ENCODE measurements at places on chromosomes 3 and 15. TPM values are rescaled to one million over a fixed set of nuclear protein-coding genes. Genes with fewer than 3 reads are reported as not detected.

- DNase-seq = no peak
Observed at GRCh38 chr15:26013981-26014380, 150.9 kb upstream of the ATP10A start.

- no peak for DNase-seq
Observed at GRCh38 chr3:66430876-66431275, 69.9 kb downstream of the LRIG1 start.

Gene SMCO1
- not detected for total RNA-seq

Gene HMG20A
- total RNA-seq = 25.3 TPM

Gene CIDEC
- total RNA-seq = not detected

Gene PXYLP1
- total RNA-seq = 13.3 TPM

Gene MUC20
- not detected for total RNA-seq

Gene LAMB2
- total RNA-seq = 213 TPM

All from IMR-90 (cell line).